ENCODE measurements at places on chromosomes 1 and 21.

GRCh38 chr21:26845759-26846035, 488 bp upstream of the ADAMTS1 start:
- DNase-seq: no peak

DNA sequence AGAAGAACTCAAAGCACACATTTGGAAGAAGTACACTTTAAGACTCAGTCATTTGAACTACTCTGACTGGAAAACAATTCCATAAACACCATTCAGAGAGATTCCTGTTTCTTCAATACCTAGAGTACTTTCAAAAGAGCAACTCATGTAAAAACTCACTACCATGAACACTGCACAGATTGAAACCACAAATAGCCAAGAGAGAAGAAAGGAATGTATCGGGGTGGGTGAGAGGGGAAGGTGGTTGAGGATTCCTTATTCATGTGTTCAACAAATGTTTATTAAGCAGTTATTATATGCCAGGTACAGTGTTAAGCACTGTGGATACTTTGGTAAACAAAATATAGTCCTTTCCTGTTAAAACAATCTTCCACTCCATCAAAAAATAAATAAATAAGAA, 64.7 kb downstream of the NRIP1 start:
- DNase-seq: no peak

DNA sequence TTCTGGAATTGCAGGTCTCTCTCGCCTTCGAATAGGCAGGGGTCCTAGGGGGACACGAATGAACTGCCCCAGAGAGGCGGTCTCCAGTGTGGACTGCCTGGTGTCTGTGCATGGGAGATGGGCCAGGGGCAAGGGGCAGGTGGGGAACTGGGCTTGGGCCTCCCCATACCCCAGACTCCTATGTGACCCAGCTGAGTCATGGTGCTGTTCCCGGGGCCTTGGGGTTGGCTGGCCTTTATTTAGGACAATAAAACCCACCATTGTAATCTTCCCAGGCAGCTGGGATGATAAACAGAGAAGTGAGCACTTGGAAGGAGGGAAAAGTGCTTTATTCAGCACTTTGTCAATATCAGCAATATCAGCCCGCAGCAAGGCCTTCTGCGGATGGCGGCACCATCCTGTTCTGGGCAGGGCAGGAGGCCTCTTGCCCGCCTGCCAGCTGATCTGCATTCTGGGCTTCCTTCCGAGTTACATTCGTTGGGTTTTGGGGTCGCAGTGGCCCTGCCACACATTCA, 209.0 kb upstream of the TMEM51 start:
- DNase-seq: no peak

- no peak for DNase-seq
These were observed 782.4 kb upstream of the BRINP3 start for GRCh38 chr1:191260056-191260455.

GRCh38 chr1:248811514-248812490, 13.9 kb downstream of the SH3BP5L start:
- DNase-seq: no peak

GRCh38 chr1:35264035-35264434, 4.5 kb upstream of the ZMYM4 start:
- no peak for DNase-seq

- DNase-seq: no peak
These were observed 1.4 kb downstream of the PTPRF start for GRCh38 chr1:43531906-43532584.

DNA sequence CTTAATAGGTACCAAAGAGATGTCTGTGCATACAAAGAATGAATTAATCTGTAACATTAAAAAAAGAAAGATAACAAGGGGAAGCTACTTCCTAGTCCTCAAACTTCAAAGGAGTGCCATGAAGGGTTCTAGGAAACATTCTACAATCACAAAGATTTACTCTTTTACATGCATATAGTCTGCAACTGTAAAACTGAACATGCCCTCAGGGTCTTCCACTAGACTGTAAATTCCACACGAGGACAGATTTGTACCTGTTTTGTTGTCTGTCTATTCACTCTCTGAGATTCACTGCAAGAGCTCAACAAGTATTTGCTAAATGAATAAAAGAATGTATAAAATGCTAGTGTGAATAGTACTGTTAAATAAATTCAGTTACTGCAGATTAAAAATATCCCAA, 4.4 kb downstream of the JAK1 start:
- DNase-seq: no peak

DNA sequence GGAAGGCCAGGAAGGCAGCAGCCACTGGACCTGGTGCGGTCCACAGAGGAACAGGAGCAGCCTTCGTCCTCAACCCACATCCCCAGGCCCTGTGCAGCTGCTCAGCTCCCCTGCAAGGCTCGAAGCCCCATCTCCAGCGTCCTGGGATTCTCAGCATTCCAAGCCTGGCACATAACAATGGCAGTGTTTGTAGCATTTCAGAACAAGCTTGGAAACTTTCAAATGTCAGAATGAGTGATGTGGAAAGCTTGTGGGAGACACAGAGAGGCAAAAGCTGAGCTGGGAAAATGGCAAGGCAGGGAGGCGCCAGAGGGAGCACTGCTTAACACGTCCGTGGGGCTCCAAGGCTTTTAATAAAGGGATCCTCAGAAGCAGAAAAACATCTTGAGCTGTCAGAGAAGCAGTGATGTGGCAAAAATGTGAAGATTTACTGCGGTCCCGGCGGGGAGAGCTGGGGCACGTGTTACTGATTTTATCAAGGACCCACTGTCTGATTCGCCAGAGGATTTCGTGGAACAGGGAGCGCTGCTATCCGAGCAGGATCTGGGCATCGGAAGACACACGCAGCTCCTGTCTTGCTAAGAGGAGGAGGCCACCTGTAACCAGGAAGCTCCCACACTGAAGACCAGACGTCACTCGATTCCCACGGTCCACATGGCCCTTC, 38.1 kb downstream of the TOMM20 start:
- DNase-seq: no peak

DNA sequence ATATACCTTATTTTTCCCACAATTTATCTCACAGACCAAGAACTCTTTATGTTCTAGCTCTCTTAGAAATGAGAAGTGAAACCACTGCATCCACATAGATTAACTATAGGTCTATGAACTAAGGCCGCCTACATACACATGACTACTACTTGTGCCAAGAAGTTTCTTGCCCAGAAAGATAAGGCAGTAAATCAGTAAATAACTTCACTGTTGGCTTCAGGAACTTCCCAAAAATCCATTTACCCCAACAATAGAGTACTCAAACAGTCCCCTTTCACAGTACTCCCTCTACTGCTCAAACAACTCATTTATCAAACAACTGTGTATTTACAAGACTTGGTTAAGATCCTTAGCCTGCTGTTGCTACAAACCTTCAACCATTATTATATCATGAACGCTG, 96.5 kb downstream of the NME7 start:
- DNase-seq: no peak

- no peak for DNase-seq
These were observed 14.8 kb upstream of the BECN2 start for GRCh38 chr1:241942738-241943137.

DNA sequence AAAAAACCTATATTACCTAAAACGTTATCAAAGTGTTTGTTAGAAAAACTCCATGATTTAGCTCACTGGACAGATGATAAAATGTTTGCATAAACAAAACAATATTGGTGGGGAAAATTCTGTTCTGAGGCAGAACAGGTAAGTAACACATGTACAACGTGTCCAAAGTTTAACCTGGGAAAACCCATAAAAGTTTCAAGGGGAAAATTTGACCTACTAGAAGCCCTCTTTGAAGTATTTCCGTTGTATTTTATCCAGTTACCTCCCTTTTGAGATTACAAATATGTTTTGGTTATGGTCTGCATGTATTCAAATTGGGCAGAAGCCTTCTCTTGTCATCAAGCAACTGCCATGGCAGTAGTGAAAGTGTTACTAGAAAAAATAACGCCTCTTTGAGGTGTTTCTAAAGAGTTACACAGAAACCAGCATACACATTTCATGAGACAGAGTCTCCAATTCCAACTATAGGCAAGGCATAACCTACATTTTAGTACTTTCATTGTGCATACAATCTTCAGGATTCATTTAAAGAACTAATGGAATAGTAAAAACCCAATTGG, 58.0 kb upstream of the PDC start:
- DNase-seq: no peak

DNA sequence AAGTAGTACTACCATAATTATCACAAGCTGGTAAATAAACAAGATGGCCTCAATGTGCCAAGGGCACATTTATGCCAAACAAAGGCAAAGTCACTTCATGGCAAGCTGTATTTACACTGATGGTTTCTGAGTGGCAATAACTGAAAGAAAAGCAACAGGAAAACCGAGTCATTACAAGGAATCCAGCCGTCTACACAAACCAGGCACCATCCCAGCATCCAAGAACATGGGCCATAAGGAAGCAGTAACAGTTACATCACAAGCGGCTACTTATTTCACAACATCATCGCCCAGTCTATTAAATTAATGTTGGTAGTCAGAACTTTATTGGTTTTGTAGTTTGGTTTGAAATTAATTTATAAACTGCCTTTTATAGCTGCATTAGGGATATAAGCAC, 214.2 kb downstream of the RERE start:
- DNase-seq: no peak

DNA sequence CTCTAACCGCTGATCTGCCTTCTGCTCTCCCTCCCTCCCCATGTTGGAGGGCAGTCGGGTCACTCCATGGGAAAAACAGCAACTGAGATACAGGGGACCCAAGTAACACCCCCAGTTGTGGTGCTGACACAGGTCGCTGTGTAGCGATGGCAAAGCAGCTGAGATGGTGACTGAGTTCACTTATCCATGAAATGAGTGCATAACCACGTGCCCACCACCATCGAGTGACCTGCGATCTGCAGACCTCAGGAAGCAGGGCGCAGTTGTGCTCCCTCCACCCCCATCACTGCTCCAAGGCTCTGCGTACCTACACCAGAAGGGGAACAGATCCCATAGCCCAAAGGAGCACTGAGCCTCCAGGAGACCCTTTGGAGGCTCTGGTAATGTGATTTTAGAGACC, 31.1 kb downstream of the KCNN3 start:
- DNase-seq: no peak

- no peak for DNase-seq
These were observed 55.2 kb downstream of the MT1HL1 start for GRCh38 chr1:236948996-236949395.

DNA sequence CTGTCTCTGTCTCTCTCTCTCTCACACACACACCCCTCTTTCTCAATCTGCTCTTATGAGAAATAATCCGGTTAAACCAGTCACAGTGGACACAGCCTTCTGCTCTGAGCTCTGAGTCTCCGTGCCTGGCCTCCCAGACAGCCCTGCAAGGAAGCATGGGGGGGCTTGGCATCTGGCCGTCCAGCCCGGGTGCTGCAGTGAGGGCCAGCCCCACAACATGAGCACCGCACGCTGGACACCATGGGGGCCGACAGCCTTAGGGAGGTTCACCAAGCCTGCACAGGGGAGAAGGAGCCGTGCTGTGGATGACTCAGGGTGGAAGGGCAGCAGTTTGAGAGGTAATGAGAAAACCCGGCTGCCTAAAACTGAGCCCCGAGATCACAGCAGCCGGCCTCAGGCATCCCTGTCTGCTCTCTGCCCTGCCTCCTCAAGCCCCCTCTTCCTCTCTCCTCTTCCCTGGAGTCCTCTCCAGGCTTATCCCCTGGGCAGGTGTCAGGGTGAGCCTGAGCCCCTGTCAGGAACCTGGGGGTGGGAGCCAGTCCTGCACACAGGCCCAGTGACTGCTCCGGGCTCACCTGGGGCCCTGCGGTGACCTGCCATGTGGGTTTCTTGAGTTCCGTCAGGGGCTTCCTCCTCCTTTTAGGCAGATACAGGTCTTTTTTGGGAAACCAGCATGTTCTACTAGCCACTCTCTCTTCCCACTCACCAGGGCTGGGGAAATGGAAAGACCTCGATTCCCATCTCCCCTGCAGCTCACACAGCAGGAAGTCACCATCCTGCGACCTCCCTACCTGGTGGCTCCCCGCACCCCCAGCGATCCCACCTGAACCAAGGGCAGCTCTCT, 92.8 kb downstream of the ITPKB start:
- no peak for DNase-seq

DNA sequence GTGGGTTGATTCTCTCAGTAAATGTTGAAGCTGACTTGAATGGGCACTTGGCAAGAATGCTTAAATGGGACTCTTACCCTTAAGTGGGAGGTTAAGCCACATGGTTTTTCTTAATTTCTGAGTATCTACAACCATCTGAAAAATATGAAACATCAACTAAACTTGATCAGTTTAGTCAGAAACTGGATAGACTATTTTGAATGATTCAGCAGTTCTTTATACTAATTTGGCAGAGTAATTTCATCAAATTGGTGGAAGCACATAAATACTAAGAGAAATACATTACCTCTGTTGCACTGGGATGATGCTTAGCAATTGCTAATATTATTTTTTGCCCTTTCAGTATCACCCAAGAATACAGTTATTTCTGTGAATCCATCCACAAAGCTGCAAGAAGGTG, 4.7 kb downstream of the VCAM1 start:
- no peak for DNase-seq

GRCh38 chr1:66278260-66279021, 255.5 kb upstream of the SGIP1 start:
- no peak for DNase-seq

DNA sequence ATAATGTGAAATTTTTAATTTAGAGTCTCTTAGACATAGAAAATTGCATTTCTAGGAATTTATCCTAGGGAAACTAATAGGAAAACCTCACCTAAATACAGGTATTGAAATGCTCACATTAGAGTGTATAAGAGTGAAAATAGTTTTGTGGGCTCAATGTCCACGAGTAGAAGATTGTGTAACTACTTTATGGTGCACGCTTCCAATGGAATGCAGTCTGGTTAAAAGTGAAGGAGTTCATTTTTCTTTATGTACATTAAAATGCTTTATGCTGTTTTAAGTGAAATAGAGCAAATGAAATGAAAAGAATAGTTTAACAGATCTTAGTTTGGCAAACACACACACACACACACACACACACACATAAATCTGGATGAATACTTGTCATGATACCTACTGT, 278.2 kb downstream of the USP25 start:
- DNase-seq: no peak

DNA sequence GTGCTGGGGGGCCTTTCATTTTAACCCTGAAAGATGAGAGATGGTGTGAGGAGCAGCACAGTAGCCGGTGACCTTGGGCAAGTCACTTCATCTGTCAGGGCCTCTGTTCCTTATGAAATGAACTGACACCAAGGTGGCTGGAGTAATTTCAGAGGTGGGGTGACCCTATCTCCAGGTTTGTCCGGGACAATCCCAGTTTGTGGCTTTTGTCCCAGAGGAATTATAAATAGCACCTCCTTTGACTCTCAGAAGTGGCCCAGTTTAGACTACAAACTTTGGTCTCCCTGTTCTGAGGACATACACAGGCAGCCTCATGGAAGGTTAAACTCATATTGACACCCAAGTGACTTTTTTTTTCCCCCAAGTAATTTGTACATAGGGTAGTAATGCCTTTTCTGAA, 14.6 kb downstream of the ACTN2 start:
- no peak for DNase-seq

DNA sequence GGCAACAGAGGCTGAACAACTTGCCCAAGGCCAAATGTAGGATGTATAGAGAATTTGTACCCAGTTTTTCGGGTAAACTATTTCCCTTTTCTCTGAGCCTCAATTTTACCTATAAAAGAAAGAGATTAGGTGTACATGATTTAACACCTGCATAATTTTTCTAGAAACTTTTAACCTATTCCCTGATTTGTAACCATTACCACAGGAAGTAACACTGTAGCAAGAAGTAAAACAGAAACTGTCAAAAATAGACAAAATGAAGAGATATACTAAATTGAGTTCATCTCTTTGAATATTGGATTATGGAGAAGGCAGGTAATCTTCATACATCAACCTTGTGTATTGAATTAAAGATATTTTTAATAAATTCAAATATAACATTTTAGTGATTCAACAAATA, 136.2 kb downstream of the ZC3H11B start:
- no peak for DNase-seq

- DNase-seq: no peak
These were observed 22.9 kb downstream of the MEF2D start for GRCh38 chr1:156477526-156478249.
